ENCODE measurements at places on chromosomes 3 and 15.

- no peak for DNase-seq
These were observed 3.6 kb upstream of the CLDN16 start for GRCh38 chr3:190384309-190384756.

GRCh38 chr15:45773149-45773548 is 138.3 kb downstream of the SQOR start:
- DNase-seq, result no peak

GRCh38 chr3:65669163-65669875 is 369.4 kb downstream of the MAGI1 start:
- no peak for DNase-seq

DNA sequence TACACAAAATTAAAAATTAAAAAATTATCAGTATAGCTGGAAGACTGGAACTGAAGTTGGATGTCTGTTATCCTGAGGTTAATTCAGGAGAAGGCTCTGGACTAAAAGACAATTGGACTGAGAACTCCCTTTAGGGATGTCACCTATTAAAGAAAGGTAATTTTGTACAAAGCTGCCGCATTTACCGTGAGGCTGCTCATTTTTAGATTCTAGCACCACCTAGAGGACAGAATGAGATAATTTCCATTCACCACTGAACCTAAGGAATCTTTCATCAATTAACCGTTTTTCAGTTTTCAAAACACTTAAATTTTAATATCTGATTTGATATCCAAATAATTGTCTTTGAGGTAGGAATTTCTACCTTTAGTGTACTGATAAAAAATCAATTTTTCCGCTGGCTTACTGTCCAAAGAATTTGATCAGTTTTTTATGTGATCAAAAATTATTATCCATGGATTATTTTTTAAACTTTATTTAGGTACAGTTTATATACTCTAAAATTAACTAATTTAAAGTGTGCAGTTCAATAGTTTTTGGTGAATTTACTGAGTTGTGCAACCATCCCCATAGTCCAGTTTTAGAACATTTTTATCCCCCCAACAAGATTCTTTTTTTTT is 106.7 kb upstream of the TNIK start:
- DNase-seq, result peak; percentile 5

Measured in stimulated activated CD4-positive, alpha-beta T cell treated with anti-CD3 and anti-CD28 coated beads, Interleukin-1b, Interleukin-23, amount 100 ng/mL, for 4 hours (primary cell).